Stimulated activated CD8-positive, alpha-beta memory T cell treated with anti-CD3 and anti-CD28 coated beads, Interleukin-7, amount 100 ng/mL, for 1 hour (primary cell): ENCODE measurements at places on chromosomes 3 and 15.
A peak's percentile ranks its signal among the peaks of the same experiment; 100 is the strongest.

DNA sequence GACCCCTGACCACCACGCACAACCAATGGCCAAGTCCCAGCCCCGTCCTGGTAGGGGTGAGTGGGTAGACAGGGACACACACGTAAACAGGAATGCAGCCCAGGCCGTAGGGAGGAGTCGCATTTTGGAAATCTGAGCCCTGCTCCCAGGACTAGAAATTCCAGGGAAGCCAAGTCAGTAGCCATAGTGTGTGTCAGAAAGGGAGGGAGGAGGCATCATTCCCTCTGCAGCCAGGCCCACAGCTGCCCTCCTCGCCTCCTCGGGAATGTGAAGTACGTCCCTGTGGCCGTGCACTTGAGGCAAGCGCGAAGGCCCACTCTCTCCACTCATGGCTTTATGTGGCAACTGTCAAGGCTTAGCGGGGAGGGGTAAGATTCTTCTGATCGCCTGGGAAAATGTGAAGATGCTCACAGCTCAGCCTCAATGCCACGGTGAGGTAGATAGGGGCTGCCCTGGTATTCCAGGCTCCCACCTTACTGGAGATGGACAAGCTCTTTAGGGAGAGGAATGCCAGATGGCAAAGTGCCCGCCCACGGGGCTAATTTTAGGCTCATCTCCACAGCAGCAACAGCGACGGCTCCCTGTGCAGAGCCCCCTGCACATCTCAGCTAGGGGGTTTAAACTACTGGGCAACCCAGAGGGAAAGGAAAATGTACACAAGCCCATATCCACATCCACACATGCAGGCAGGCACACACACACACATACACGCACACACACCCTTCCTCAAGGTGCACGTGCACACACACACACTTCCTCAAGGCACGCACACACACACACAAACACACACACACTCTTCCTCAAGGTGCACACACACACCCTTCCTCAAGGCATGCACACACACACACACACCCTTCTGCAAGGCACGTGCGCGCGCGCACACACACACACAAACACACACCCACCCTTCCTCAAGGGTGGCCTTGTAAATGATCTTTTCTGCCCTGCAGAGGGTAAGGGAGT lies 65.5 kb downstream of the ADCY5 start:
- no peak for DNase-seq

GRCh38 chr3:184229394-184230080 lies at the start of gene VWA5B2:
Gene VWA5B2, plus strand, starts transcription at chr3:184229585. Its CDS starts 944 bp downstream, at chr3:184230529.
- peak; percentile 56 for DNase-seq

GRCh38 chr3:63960048-63960711 lies 48.0 kb upstream of the SCAANT1 start:
- DNase-seq = no peak

DNA sequence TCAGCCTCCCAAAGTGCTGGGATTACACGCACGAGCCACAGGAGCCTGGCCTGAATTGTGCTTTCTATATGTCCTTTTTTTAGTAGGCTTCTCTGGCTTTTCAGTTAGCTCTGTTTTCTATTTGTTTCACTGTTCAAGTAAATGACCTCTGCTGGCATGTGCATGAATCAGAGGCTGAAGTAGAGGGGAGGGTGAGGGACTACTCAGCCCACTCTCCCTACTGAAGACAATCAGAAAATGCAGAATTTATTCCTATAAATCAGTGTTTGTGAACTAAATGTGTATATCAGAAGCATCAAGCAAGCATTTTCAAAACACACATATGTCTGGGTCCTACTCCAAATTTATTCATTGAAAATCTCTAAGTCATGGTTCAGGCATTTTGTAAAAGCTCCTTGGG lies 45.0 kb downstream of the ZMAT3 start:
- no peak for DNase-seq

DNA sequence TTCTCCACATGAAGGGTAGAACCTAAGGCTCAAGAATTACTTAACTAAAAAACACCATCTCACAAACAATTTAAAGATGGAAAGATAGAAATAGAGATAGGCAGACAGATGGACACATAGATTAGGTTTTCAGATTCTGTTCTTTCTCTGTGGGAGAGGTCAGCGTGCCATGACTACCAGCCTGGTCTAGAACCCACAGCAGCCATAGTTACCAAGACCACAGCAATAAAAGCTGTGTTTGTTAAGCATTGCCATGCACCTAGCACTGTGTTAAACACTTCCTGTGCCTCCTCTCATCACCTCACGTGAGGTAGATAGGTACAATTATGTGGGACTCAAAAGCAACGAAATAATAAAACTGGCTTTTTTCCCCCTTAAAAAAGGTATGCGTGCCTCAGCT lies 83.1 kb upstream of the TSEN2 start:
- DNase-seq = no peak

GRCh38 chr3:43257850-43258249 lies 28.5 kb upstream of the SNRK start:
- no peak for DNase-seq

GRCh38 chr15:60644903-60645302 lies 166.0 kb upstream of the ICE2 start:
- DNase-seq = no peak

DNA sequence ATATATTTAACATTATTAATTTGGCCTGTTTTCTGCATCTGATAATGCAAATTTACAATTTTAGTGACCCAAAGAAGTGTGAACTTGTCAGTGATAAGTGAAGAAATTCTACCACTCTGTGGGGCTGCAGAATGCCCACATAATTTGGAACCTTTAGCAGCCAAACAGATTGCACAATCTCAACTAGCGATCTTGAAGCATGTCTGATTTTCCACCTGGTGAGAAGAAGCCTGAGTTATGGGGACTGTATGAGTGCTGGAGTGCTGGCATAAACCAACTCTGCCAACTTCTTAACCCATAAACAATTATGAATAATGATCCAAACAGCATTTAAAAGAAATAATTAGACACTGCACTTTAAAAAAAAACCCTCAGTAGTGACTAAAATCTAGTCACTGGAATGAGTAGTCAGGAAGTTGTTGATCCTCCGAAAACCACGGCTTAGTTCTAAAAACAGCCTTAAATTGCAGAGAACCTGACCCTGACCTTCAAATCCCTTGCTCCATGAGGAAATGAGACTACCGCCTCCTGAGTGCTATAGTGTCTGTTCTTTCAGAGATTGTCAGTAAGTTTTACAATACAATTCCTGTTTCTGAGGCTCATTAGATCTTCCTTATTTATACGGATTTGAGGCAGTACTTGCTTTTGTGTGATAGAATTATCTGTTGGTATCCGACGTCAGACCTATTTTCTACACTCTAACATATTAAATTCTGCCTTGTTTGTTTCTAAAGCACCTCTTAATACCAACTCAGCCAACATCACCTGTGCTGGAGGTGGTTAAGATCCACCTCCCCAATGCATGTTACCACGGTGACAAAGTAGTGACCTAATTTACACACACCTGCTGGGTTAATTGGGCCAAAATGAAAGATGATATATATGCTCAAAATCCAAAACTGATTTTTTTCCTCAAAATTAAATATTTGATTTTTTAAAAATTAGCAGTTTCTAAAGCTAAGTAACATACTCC lies 267.7 kb downstream of the ZBTB20 start:
- DNase-seq = no peak

DNA sequence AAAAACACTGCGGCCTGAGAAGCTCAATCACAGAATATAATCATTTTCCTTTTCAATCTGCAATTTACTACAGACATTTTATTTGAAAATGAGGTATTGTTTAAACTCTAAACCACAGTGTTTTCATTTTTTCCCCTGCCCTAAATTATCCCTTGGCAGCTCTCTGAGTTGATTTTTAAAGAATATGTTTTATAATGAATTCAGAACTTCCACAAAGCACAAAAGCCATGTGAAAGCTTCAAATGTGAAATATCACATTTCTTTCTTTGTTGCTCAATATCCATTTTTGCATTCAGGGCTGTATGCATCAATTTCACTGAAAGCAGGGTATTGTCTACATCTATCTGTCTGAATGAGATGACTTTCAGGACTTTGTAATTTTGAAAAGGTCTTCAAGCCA lies 813.6 kb upstream of the ALCAM start:
- no peak for DNase-seq

DNA sequence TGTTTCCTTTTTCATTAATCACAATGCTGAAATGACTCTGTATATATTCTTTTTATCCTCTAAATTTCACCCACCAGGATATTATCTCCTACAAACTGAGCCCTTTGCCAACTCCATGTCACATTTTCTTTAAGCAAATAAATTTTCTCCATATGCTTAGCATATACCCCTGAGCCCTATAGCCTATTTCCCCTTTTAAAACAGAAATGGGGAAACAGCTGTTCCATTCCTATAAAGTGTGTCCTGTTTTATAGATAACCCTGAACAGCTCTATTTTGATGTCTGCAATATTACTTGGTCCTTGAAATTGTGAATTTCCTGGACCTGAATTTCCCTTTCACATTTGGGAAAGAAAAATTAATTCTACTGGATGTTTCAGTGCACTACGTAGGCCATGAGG lies 15.6 kb upstream of the FILIP1L start:
- DNase-seq = no peak

DNA sequence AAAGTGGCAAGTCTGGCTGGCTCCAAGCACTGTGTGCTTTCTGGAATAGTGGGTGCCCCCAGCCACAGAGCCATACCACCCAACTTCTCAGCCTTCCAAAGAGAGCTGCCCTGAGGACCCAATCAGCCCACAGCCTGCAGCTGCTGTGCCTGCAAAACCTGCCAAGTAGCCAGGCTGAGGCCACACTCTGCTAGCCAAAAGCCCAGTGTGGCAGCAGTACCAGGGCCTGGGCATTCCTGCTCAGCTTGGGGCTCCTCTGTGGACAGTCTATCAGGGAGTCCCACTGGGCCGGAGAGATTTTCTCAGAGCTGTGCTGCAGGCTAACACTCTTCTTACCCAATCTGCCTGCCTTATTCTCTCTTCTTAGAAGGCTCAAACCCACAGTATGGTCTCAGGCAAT lies 136.5 kb downstream of the TPRA1 start:
- no peak for DNase-seq

GRCh38 chr15:90234096-90234988 lies at the start of gene GDPGP1:
Gene GDPGP1, plus strand, starts transcription at chr15:90234209. Its CDS starts 6,700 bp downstream, at chr15:90240909.
- DNase-seq = peak; percentile 88

GRCh38 chr3:76685858-76686257 lies 354.0 kb upstream of the ROBO2 start:
- DNase-seq = no peak
